Activated gamma-delta T cell (primary cell): ENCODE measurements at places on chromosomes 3 and 15.

DNA sequence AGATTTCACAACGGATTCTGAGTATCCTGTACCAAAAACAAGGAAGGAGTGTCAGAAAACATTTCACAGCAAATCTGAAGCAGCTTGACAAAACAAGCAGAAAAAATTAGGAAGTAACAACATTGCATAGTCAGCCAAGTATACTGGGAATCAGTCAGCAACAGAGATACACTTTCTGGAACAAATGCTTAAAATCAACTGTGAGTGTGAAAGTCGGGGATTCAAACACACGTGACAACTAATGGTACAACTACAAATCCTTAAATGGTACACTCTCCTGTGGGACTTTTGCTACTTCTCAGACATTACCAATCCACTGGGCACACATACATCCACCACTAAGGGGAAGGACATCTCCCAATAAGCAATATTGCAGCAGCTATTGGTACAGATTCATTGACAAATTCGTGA is 296.6 kb upstream of the MME start:
- DNase-seq: no peak

GRCh38 chr3:26104851-26105251 is 315.0 kb downstream of the OXSM start:
- no peak for DNase-seq

DNA sequence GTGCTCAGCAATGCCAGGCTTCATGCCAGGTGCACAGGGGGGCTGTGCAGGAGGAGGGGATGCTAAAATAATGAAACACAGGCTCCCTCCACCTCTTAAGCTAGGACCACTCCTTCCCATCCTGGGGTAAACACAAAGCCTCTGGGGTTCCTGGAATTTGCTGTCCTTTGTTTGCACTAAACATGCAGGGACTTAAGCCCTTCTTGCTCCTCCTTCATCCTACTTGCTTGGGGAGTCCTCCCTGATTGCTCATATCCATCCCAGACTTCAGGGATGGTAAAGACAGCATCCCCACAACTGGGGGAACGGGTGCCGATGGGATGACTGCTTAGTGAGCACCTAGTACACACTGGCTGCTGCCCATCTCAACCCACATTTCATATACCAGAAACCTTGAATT is 5.1 kb downstream of the LINGO1 start:
- DNase-seq: no peak

DNA sequence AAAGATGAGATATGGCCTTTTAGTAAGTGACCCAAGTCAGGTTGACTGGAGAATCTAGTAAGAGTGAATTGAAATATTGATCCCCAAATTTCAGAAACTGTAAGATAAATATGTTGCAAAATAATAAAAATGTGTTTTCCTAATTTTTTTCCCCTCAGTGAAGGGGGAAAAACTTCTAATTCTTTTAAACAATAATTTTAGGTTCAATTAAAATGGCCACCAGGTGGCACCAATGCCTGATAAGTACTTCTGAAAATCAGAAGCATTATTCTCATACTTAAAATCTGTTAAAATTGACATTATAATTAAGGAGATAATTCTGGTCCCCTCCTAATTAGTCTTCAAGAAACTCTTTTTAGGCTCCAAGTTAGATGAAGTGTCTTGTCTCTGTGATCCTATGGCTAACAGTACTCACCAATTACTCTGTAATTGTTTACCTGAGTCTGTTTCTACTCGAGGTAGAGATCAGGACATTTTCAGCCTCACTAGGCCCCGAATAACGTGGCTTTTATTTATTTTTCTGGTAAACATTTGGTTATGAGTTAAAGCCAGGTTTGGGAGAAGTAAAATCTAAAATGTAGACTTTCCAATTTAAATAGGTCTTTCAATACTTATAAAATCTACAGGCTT is 52.6 kb downstream of the NMD3 start:
- DNase-seq: no peak

GRCh38 chr3:78096488-78097255 is 1056.8 kb downstream of the ROBO2 start:
- DNase-seq: no peak

DNA sequence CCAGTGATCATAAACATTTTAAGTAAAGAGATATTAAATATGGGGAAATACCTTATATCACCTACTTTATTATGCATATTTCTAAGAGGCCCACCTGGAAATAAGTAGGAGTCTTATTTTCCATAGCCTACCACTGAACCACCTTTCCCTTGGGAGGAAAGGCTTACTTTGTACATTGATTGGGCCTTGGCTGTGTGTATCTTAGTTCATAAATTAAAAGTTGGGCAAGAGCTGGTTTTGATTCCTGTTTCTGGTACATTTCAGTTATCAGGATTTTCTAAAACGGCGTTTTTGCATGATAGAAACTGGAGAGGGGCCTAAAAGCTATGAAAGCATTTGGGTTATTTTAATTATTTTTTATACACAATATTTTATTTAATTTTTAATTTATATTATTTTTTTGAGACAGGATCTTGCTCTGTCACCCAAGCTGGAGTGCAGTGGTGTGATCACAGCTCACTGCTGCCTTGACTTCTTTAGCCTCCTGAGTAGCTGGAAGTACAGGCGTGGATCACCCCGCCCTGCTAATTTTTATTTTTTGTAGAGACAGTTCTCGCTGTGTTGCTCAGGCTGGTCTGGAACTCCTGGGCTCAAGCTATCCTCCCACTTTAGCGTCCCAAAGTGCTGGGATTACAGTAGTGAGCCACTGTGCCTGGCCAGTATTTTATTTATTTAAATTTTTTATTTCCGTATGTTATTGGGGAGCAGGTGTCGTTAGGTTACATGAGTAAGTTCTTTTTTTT is 2.6 kb downstream of the GMPS start:
- DNase-seq: no peak

DNA sequence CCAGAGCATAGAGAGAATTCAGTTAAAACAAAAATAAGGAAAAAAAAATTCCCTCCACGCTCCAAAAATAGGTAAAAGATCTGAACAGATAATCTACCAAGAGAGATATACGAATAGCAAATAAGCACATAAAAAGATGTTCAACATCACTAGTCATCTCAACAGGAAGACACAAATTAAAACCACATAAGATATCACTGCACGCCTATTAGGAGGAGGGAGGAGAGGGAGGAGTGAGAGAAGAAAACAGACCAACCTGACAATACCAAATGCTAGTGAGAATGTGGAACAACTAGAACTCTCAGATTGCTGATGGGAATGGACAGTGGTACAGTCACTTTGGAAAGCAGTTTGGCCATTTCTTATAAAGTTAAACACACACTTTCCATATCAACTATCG is 212.5 kb downstream of the FMN1 start:
- DNase-seq: no peak

DNA sequence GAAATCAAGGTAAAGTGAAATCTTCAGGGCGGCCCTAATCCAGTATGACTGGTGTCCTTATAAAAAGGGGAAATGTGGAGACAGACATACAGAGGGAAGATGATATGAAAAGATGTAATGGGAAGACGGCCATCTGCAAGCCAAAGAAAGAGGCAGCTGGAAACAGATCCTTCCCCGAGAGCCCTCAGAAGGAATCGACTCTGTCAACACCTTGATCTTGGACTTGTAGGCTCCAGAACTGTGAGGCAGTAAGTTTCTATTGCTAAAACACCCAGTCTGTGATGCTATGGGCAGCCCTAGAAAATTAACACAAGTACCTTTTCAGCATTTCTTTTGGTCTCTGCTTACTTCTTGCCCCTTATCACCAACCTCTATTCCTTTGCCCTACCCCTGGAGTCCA is 174.7 kb upstream of the TPM1 start:
- DNase-seq: no peak

DNA sequence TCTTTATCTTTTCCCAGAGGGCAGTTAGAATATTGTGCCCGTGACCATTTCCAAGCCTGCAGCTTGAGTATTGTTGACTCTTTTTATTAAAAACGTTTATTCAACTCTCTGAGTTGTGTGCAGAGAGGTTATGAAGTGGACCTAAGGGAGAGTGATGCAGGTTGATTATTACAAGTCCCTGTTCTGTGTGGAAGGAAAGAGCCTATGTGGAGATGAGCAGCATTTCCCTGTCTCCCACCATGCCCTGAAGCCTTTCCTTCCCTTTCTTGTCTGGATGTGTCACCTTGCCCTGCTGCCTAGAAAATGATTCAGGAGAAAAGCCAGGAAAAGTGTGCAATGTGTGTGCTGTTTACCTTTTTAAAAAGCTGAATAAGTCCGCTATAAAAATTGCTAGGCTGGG is 19.4 kb downstream of the ZPLD1 start:
- DNase-seq: no peak

- no peak for DNase-seq
These were observed 214.8 kb downstream of the KCNH8 start for GRCh38 chr3:19363071-19363470.

- DNase-seq: no peak
These were observed 256.5 kb downstream of the THRB start for GRCh38 chr3:24237971-24238706.
